ENCODE measurements at places on chromosomes 3 and 15.

DNA sequence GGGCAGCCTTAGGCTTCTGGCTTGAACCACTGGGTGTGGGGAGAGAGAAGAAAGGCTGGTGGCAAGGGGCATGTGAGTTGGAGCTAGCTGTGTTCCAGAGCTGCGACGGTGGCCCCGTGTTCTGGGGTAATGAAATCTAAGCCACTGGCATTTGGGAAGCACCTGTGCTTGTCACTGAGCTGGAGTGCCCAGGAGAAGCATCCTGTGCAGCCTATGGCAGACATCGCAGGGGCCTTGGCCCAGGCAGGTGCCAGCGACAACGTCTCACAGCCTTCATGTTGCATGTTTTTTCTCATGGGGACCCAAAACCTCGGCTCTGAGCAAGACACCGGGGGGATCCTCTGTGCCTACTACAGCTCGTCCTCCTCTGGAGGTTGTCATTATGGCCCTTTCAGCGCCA lies 91.1 kb upstream of the PLXNA1 start:
- H3K36me3 ChIP-seq = peaks cover 4% of the 10 kb centered on the region
- H3K27me3 ChIP-seq = no peaks in the 10 kb centered on the region
- no peak overlapping the region for H3K27ac ChIP-seq
- H3K4me3 ChIP-seq = no peak overlapping the region
- H3K4me1 ChIP-seq = no peaks in the 10 kb centered on the region

GRCh38 chr3:177673112-177673914 lies 476.0 kb upstream of the TBL1XR1 start:
- H3K4me1 ChIP-seq = peaks cover 2% of the 10 kb centered on the region
- no peaks in the 10 kb centered on the region for H3K27me3 ChIP-seq
- no peak overlapping the region for H3K4me3 ChIP-seq
- no peaks in the 10 kb centered on the region for H3K36me3 ChIP-seq

- no peak for DNase-seq
- no peaks in the 10 kb centered on the region for H3K27me3 ChIP-seq
- peaks cover 28% of the 10 kb centered on the region for H3K36me3 ChIP-seq
- peaks cover 18% of the 10 kb centered on the region for H3K4me1 ChIP-seq
- H3K27ac ChIP-seq = no peak overlapping the region
- no peak overlapping the region for H3K4me3 ChIP-seq
Measured at GRCh38 chr3:18526667-18527066, 101.5 kb upstream of the SATB1 start.

DNA sequence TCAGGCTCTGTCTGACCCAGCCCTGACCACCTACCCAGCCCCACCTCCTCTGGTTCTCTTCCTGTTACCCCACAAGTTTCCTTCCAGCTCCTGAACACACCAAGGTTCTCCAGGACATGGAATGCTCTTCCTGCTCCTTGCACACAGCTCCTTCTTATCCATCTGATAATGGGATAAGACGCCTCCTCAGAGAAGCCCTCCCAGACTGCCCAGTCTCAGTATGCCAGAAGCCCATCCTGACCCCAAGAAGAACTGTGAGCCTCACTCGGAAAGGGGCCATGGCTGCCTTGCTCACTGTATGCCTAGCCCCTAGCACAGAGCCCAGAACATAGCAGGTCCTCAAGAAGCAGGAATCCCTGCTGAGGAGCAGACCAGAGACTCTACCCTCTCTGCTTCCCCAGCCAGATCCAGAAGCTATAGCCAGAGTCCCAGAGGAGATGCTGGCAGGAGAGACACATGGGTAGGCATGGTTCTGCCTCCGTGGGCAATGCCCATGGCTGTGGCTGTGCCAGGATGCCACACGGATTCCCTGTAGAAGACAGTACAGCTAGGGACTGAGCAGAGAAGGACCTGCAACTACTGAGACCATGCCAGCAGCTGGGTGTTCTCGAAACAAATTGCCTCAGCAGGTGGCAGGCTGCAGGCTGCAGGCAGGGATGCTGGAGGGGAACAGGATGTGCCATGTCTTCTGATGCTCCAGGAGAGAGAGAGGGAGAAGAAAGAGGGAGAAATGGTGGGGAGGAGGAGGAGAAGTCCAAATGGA lies 74.0 kb upstream of the LINGO1 start:
- H3K4me3 ChIP-seq = no peak overlapping the region
- peaks cover 4% of the 10 kb centered on the region for H3K27me3 ChIP-seq
- H3K36me3 ChIP-seq = no peaks in the 10 kb centered on the region
- H3K4me1 ChIP-seq = no peaks in the 10 kb centered on the region
- no peak overlapping the region for H3K27ac ChIP-seq
- no peak for DNase-seq

DNA sequence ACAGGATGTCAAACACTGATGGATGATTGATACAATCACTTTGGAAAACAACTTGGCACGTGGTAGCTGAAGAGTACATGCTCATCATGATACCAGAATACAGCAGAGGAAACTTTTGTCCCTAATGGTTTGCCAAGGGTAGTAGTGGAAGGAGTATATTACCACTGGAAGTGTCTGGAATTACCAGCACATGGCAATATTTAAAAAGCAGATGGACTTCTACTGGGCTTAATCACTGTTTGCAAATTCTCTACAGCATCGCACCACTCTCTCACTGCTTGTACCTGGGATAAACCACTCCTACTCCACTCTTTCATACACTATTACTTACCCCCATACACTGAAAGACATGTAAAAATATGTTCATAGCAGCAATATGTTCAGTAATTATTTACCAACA lies 19.6 kb upstream of the GP5 start:
- H3K4me1 ChIP-seq = no peaks in the 10 kb centered on the region
- peaks cover 41% of the 10 kb centered on the region for H3K36me3 ChIP-seq
- H3K4me3 ChIP-seq = no peak overlapping the region
